ENCODE measurements at places on chromosomes 12 and 14.

GRCh38 chr12:49874142-49874897 lies 29.4 kb downstream of the FAIM2 start:
- no peak for DNase-seq

GRCh38 chr14:75720116-75720515 lies 59.1 kb downstream of the TTLL5 start:
- DNase-seq = no peak

- no peak for DNase-seq
Measured at GRCh38 chr12:26576266-26576665, 256.7 kb downstream of the ITPR2 start.

DNA sequence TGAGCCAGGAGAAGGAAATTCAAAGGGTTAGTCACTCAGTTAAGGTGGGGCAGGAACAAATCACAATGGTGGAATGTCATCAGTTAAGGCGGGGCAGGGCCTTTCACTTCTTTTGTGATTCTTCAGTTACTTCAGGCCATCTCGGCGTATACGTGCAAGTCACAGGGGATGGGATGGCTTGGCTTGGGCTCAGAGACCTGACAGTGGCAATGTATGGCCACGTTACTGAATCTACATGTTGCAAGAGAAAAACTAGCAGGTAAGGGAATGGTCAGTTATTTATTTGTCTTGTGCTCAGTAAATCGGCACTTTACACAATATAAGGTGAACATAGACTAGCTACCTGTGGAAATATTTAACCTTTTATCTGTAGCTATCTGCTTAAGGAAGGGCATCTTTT lies 11.9 kb downstream of the SLCO1B3 start:
- DNase-seq = no peak

DNA sequence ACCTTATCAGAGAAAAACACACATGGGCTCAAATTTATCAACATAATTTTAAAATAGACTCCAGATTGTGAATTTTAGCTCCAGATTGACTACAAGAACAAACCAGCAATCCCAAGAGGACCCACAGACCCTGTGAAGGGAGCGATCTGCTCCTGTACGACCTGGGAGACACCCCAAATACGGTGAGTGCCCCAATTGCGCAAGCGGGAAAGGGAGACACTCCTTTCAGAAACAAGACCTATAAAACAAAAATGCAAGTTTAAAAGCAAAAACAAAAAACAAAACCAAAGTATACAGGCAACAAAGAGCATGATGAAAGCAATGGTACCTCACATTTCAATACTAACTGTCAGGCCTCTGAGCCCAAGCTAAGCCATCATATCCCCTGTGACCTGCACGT lies 32.1 kb downstream of the DNAI7 start:
- no peak for DNase-seq

- DNase-seq = no peak
Measured at GRCh38 chr12:3950714-3951320, 77.6 kb upstream of the PARP11 start.

DNA sequence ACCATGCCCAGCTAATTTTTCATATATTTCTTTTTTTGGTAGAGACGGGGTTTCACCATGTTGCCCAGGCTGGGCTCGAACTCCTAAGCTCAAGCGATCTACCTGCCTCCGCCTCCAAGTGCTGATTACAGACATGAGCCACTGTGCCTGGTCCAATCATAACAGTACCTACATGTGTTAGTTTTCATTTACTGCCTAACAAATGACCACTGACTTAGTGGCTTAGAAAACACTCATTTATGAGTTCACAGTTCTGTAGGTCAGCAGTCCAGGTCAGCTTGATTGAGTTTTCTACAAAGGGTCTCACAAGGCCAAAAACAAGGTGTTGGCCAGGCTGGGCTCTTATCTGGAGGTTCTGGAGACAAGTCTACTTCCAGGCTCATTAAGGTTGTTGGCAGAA lies 60.6 kb downstream of the RNFT2 start:
- DNase-seq = no peak

- peak; percentile 38 for DNase-seq
Measured at GRCh38 chr12:110844551-110845338, 2.0 kb upstream of the CCDC63 start.

Measured in thoracic aorta (tissue), 2 donors.